Muscle of arm (tissue), 14 donors: ENCODE measurements at places on chromosomes 13 and 19.
A peak's percentile ranks its signal among the peaks of the same experiment; 100 is the strongest.

DNA sequence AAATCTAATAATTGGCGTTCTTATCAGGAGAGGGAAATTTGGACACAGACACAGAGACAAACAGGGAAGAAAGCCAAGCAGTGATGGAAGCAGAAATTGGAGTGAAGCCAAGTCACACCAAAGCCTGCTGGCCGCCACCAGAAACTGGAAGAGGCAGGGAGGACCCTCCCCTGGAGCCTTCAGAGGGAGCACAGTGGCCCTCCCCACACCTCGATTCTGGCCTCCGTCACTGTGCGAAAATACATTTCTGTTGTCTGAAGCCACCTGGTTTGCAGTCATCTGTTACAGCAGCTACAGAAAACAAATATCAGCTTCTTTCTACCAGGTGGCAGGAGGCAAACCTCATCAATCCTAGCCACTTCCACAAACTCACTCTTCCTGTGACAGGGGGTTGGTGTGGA lies 8.3 kb upstream of the TLE6 start:
- peak; percentile 83 for DNase-seq

GRCh38 chr19:30148039-30148790 lies 206.2 kb downstream of the URI1 start:
- DNase-seq = no peak

DNA sequence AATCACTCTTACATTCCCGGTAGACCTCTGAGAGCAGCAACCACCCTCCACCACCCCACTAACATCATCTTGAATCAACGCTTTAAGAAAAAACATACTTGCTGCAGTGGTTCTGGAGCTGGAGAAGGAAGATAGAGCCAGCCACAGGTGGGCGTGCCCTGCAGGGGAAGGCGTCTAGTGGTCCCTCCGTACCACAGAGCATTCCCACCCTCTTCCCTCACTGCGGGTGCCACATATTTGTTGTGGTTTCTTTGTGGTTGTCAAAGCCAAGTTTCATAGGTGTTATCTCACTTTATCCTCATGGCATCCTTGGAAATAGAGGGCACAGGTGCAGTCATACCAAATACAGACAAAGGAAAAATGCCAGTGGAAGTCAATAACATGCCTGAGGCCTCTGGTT lies 22.2 kb downstream of the COL4A2 start:
- no peak for DNase-seq

DNA sequence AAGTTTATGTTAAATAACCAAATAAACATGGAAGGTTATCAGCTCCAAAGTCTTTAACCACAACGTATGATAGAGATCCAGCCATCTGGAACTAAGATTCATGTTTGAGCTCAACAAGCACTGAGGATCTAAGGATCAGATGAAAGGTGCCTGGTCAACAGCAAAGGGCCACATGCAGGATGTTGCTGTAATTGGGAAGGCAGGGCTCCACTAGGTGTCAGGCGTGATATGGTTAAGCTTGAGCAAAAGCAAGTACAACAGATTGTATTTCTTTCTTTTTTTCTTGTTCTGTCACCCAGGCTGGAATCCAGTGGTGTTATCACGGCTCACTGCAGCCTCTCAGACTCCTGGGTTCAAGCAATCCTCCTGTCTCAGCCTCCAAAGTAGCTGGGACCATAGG lies 12.0 kb downstream of the EBPL start:
- DNase-seq = no peak

- DNase-seq = peak; percentile 80
Observed at GRCh38 chr13:39397896-39398265, 205.1 kb downstream of the LHFPL6 start.

GRCh38 chr19:55402509-55402908 lies 5.1 kb downstream of the UBE2S start:
- DNase-seq = no peak

DNA sequence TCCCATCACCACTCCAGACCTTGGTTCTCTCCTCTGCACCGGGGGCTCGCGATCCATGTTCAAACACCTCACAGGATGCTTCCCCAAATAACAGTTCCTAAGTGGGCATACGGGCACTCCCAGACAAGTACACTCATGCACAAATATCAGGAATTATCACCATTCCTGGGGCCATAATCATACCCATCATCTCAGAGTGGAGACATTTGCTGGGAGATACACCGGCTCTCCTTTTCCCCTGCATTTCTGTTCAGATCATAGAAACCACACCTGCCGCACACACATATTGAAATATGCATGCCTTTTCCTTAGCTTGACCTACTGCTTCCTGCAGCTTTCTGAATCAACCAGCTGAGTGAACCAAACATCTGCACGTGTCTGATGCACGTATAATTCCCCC lies 33.9 kb upstream of the MBNL2 start:
- no peak for DNase-seq

DNA sequence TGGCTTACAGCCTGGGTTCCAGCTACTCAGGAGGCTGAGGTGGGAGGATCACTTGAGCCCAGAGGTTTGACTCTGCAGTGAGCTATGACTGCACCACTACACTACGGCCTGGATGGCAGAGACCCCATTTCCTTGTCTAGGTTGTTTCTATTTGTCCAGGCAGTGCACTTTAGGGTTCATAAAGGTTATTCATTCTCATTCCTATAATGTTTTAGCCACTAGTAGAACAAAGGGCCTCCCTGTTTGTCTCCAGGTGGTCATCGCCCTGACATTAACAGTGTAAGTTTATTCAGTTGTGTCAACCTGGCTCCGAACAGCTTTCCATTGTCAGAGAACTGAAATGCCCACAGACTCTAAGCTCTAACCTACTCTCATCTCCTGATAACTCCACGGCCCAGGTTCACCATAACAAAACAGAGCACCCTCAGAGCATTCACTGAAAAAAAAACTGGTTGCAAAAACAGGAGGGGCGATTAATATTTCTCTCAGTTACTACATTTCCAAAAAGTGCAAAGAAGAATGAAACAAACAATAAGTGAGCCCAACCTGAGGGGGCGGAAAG lies 37.1 kb downstream of the SMAD9 start:
- no peak for DNase-seq

GRCh38 chr19:38120471-38121025 lies 103.5 kb downstream of the DPF1 start:
- no peak for DNase-seq

- DNase-seq = no peak
Observed at GRCh38 chr13:40756042-40756441, 14.9 kb downstream of the MRPS31 start.

GRCh38 chr13:104632736-104633135 lies 1566.5 kb upstream of the SLC10A2 start:
- DNase-seq = no peak
